ENCODE measurements at places on chromosomes 5 and 9. TPM values are rescaled to one million over a fixed set of nuclear protein-coding genes. Genes with fewer than 3 reads are reported as not detected.

FAM200C gene
- total RNA-seq = 1.6 TPM

DOCK2 gene
- total RNA-seq = 0.26 TPM

ACTBL2 gene
- under 0.01 TPM for total RNA-seq

CA9 gene
- total RNA-seq = 0.09 TPM

ZNF883 gene
- total RNA-seq = not detected

SH3RF2 gene
- not detected for total RNA-seq

CFAP157 gene
- not detected for total RNA-seq

RMI1 gene
- total RNA-seq = 6.7 TPM

SLC45A2 gene
- 0.11 TPM for total RNA-seq

RFESD gene
- total RNA-seq = 0.98 TPM

SLC34A1 gene
- not detected for total RNA-seq

BTNL8 gene
- 0.09 TPM for total RNA-seq

Data from dermis lymphatic vessel endothelial cell (primary cell).